Vagina (tissue), 2 donors: ENCODE measurements at places on chromosomes 4 and X.

GRCh38 chrX:18051690-18052089 lies 169.0 kb downstream of the BEND2 start:
- no peak for DNase-seq

DNA sequence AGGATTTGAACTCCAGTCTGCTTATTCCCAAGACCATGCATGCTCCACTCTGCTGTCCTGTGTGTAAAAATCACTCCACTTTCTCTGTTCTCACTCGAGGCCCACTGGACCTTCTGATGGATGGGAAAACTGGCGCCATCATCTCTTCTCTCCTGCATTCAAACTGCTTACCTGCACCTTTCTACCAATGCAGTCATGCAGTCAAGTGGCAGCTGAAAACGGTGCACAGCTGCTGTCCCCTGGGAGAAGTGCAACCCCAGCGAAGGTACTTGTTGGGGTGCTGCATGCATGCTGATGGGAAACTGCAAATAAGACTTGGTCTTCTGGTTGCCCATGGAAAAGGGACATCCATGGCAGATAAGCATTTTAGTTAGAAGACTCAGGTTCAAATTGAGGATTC lies 147.1 kb downstream of the EVC2 start:
- peak; percentile 58 for DNase-seq

GRCh38 chr4:124487651-124488050 lies 224.9 kb downstream of the ANKRD50 start:
- no peak for DNase-seq

DNA sequence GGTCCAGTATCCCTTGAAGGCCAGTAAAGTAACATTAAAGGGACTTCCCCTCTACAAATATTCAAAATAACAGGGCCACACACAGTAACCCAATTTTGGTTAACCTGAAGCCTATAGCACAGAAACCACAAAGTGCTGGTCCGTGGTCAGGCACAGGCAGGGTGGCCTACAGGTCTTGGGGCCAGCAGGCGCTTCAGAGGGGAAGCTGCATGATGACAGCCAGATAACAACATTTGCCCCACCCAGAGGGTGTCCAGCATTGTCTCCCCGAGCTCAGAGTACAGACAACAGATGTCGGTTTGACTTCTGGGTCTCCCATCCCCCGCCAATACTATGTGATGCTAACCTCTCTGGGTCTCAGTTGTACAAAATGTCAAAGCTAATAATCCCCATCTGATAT lies 51.1 kb downstream of the SH3KBP1 start:
- DNase-seq: no peak

DNA sequence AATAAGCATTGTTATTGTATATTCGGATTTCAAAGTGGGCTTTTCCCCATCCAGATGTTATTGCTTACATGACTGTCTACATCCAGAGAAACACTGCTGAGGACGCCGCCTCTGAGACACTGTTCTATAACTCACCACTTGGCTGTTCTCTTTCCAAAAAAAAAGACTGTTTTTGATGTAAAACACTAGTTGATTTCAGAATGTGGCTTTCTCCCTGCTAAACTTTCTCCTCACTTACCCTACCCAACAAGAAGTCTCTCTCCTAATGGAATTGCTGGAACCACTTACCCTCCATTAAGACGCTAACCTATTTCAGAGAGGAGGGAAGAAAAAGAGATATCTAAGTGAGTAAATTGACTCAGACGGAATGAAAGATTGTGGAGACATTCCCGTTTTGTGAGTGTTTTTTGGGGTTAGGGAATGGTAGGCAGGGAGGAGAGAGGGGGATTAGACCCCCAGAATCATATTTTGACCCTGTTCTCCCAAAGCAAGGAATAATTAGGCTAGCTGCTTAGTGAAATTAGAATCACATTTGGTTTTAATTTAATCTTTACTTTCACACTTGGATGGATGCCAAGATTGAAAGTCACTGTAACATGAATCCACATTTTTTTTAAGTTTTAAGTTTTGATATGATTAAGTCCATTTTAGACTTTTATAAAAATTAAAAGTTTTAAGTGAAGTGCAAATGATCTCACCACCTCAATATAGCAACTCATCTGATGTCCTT lies 174.9 kb downstream of the CHIC2 start:
- DNase-seq: no peak

GRCh38 chr4:142169216-142169615 lies 532.8 kb downstream of the IL15 start:
- DNase-seq: no peak

- no peak for DNase-seq
These were observed 3.1 kb upstream of the C4orf17 start for GRCh38 chr4:99507762-99508161.

GRCh38 chr4:3362431-3363287 lies 69.8 kb downstream of the RGS12 start:
- DNase-seq: peak; percentile 49

DNA sequence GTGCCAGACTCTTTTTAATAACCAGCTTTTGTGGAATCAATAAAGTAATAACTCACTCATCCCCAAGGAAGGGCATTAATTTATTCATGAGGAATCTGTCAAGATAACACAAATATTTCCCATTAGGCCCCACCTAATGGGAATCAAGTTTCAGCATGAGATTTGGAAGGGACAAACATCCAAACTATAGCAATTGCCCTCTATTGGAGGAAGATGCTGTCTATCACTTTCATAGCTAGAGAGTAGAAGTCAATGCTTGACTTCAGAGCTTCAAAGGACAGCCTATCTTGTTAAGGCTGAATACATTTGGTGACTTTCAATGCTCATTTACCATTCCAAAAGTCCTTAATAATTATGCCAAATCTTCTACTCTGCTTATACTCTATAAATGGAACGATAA lies 84.9 kb upstream of the ATOH1 start:
- no peak for DNase-seq

GRCh38 chr4:119785963-119786362 lies 157.4 kb upstream of the PDE5A start:
- DNase-seq: no peak

- no peak for DNase-seq
These were observed 47.4 kb upstream of the IL21 start for GRCh38 chr4:122668241-122668640.

GRCh38 chrX:53089925-53090324 lies 4.0 kb upstream of the KANTR start:
- DNase-seq: no peak

DNA sequence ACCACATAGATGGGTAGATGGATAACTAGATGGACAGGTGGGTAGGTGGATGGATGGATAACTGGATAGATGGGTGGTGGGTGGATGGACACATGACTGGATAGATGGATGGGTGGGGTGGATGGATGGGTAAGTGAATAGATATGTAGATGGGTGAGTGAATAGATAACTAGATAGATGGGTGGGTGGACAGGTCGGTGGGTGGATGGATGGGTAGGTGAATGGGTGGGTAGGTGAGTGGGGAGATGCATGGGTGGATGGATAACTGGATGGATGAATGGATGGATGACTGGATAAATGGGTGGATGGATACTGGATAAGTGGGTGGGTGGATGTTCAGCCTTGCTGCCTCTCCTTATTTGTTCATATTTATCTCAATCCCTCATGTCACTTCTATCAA lies 52.1 kb upstream of the MTNR1A start:
- no peak for DNase-seq

DNA sequence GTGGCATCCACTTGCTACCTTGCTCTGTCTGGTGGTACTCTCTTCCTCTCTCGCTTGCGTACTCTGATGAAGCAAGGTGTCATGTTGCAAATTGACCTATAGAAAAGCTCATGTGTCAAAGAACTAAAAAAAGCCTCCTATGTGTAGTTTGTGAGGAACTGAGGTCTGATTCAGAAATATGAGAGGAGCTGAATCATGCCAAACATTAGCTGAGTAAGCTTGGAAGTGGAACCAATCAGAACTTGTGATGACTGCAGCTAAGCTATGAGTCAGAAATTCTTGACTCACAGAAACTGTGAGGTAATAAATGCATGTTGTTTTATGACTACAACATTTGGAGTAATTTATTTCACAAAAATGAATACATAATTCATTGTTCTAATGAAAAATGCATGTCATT lies 2138.8 kb downstream of the PCDH7 start:
- no peak for DNase-seq

DNA sequence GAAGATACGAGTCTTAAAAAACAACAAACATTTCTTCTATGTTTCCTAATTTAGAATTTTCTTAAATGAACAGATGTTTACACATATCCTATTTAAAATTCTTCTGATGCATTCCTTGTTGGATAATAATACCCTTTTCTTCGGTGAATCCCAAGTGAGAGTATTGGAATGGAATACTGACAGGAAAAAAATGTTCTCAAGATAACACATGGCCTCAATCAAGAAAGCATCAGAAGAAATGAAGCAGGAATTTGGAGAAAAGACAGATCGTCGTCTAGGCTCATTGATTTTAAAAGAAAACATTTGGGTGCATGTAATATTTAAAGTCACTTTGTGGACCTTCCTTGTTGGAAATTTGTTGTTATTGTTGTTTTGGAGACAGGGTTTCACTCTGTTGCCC lies 196.9 kb upstream of the ANK2 start:
- DNase-seq: no peak

GRCh38 chr4:15481961-15482745 lies 12.5 kb downstream of the CC2D2A start:
- no peak for DNase-seq

- DNase-seq: no peak
These were observed 23.9 kb upstream of the CXCL13 start for GRCh38 chr4:77581724-77582123.

GRCh38 chr4:142358656-142359055 lies 487.4 kb downstream of the INPP4B start:
- no peak for DNase-seq

- DNase-seq: no peak
These were observed 28.4 kb downstream of the WFS1 start for GRCh38 chr4:6298035-6298434.

GRCh38 chr4:185820146-185821028 lies 8.4 kb upstream of the SORBS2 start:
- no peak for DNase-seq

GRCh38 chr4:72186714-72187113 lies 154.9 kb downstream of the NPFFR2 start:
- no peak for DNase-seq

- no peak for DNase-seq
These were observed 2.9 kb downstream of the TMEM129 start for GRCh38 chr4:1718095-1718850.

DNA sequence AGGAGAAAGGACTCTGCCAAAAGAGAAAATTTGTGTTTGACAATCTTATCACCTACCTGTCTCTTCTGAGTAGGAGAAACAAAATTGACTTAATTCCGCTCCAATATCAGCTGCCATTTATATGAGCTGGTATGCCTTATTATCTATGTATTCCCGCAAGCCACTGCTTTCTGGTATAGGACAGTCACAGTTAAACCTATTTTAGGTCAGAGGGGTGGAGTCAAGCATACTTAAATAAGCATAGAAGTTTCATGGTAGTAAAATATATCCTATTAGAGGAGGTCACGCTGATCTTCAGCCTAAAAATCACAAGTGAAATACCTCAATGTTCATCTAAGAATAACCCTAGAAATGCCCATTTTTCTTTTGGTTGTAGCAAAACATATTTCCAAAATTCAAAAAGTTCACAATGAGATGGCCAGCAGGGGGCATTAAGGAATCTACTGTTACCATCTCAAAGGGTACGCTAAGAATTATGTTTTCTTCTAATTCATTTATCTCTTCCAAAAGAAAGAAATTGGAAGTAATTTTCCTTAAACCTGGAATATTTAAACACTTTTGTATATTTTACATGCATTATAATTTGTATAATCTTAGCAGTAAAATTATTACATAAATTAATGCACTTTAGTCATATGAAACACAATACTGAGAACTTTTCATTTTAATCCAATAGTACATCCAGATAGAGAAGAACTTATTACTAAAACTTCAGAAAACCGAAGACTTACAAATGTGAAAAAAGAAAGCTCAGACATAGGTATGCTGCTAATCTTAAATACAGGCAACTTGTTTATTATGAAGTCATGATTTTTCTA lies 10.5 kb downstream of the PPAT start:
- DNase-seq: no peak

DNA sequence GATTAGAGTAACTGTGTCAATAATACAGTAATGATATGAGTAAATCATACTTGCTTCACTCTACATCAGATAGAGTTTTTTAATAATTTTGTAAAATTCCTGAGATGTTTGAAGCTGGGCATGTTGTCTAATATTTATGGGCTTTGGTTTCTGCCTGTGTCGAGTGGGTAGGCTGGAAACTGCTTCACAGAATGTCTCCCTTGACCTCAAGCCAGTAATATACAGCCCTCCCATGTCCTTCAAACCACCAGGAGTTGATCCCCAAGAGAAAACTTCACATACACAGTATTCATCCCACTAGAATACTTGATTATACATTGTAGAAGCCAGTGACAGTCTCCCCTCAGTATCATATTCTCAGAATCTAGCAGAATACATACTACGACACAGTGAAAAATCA lies 284.8 kb upstream of the TENM3 start:
- no peak for DNase-seq

DNA sequence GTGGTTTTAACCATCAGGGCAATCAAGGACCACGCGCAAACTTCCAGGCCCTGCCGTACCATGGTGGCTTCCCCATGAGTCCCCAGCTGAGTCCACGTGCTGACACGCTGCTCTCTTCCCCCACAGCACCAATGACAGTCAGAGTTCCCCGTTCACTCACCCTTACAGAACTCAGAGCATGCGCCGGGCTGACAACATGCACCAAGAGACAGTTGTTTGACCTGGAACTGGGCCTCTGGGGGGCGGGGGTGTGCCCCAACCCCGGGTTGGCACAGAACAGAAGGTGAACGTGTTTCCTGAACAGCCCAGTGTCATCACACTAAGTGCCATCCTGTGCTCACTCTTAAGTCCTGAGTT lies 29.4 kb downstream of the IRF2 start:
- no peak for DNase-seq

DNA sequence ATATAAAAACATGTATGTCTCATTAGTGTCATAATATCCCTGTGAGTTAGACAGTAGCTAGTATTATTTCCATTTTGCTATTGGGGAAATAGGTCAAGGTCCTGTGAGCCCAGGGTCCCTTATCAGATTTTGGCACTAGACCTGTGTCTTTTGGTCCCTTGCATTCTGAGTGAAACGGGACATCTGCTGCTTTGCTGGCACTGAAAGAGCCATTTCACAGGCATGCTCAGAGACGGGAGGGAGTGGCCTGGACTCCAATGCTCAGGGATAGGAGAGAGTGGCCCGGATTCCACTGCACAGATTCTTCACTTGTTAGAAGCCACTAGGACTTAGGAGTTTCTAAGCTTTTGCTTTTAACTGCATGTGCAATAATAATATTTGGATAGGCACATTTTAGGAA lies 177.2 kb downstream of the TSPAN5 start:
- DNase-seq: no peak
